Retinal pigment epithelial cell (primary cell): ENCODE measurements at places on chromosomes 1 and 21.

- peak; percentile 87 for DNase-seq
These were observed 12.6 kb downstream of the HSF2BP start for GRCh38 chr21:43646550-43647260.

- no peak for DNase-seq
These were observed 64.0 kb upstream of the KIF1B start for GRCh38 chr1:10146391-10146790.

DNA sequence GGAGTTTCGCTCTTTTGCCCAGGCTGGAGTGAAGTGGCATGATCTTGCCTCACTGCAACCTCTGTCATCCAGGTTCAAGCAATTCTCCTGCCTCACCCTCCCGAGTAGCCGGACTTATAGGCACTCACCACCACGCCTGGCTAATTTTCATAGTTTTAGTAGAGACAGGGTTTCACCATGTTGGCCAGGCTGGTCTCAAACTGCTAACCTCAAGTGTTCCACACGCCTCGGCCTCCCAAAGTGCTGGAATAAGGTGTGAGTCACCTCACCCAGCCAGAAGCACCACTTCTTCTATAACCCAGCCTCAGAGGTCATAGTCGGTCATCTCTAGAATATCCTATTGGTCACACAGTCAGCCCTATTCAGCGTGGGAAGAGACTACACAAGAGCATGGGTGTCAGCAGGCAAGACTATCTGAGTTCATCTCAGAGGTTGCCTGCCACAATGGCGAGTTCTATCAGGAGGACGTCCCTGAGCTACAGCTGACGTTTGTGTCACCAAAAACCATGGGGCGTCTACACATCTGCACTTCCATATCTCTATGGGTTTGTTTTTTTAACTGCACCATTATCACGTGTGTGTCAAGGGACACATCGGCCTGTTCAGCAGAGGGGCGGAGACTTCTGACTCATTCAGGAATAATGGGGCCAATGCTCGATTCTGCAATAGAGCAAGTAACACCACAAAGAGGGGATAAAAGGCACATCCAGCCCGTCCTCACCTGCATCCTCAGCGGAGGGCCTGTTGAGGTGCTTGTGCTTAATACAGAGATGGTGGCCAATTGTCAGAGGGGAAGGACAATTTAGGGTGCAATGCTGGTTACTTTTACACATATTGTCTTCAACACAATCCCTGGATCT is 256.3 kb upstream of the IRF2BP2 start:
- DNase-seq, result peak; percentile 68

- DNase-seq, result peak; percentile 43
These were observed 969 bp upstream of the RIPK4 start for GRCh38 chr21:41767606-41768436.

GRCh38 chr1:213425376-213426030 is 374.5 kb downstream of the RPS6KC1 start:
- no peak for DNase-seq
